ENCODE measurements at places on chromosomes 2 and 18. TPM values are rescaled to one million over a fixed set of nuclear protein-coding genes. Genes with fewer than 3 reads are reported as not detected.
A peak's percentile ranks its signal among the peaks of the same experiment; 100 is the strongest.

- DNase-seq: peak; percentile 74
Observed at GRCh38 chr2:45497355-45497754, 113.7 kb downstream of the SRBD1 start.

DNA sequence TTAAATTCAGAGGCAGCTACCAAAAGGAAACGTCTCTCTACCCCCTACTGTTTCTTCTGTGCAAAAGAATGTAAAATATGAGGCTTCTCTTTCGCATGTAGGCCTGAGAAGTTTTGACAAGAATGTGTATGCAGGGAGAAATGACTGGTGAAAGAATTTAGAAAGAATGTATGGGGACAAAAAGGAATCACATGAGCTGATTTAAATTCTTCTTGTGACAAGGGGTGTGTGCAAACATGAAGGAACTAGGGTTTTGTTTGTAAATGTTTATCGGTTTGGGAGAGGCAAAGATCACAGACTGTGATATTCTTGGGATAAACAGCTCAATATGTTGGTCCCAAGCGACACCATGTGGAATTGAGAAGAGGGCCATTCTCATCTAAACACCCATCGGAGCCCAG, 345.2 kb upstream of the VRK2 start:
- no peak for DNase-seq

GRCh38 chr2:158213773-158214172, 112.1 kb downstream of the UPP2 start:
- DNase-seq: no peak

- DNase-seq: no peak
Observed at GRCh38 chr18:9437021-9437437, 38.3 kb upstream of the RALBP1 start.

The MARCO gene
- total RNA-seq: not detected

All from activated CD4-positive, alpha-beta memory T cell treated with anti-CD3 and anti-CD28 coated beads for 36 hours (primary cell).